NCI-H2081 treated with DMSO at 0.1 percent for 48 hours (cell line): ENCODE measurements at places on chromosomes 1 and 21.

DNA sequence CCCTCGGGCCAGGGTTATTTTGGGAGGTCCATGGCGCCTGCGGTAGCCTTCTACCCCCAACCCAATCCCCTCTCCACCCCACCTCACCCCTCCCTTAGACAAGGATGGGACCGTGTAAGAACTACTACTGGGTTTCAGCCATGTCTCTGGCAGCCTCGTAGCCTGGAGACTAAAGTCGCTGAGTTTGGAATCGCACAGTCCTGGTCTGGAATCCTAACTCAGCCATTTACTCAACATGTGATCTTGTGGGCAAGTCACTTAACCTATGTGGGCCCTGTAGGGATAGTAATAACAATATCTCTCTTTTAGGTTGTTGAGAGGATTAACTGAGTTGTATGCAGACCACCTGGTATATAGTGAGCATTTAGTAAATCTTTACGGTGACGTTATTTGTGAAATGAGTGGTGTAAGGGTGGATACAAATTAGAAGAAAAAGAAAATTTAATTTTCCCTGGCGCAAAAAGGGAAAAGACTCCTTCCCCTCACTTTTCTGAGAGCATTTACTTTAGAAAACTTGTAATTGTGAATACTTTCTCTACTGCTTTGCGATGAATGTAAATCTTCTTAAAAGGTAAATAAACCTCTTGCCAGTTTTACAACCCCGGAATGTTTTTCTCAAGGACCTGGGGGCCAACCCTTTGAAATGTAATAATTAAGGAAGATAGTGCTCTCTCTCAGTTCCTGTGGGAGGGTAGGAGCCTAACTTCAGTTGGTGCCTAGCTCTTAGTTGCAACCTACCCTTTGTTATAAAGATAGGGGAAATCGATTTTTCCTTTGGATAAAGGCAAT lies 615 bp upstream of the MRPS15 start:
- DNase-seq = no peak

- no peak for DNase-seq
Measured at GRCh38 chr1:14262637-14263036, 335.8 kb upstream of the KAZN start.

DNA sequence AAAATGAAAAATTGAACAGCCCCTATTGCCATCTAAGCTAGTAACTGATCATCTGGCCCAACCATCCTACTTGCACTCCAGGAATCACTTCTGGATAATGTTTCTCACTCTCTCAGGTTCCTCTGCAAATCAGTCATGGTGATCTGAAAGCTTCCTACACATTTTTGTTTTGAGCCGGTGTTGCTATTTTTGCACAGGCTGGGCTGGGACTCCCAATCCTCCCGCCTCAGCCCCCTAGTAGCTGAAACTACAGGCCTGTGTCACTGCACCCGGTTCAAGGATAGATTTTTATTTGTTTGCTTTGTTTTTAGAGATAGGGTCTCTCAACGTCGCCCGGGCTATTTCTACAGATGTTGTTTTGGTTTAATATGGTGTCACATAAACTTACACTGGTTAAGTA lies 40.5 kb upstream of the HMCN1 start:
- no peak for DNase-seq

DNA sequence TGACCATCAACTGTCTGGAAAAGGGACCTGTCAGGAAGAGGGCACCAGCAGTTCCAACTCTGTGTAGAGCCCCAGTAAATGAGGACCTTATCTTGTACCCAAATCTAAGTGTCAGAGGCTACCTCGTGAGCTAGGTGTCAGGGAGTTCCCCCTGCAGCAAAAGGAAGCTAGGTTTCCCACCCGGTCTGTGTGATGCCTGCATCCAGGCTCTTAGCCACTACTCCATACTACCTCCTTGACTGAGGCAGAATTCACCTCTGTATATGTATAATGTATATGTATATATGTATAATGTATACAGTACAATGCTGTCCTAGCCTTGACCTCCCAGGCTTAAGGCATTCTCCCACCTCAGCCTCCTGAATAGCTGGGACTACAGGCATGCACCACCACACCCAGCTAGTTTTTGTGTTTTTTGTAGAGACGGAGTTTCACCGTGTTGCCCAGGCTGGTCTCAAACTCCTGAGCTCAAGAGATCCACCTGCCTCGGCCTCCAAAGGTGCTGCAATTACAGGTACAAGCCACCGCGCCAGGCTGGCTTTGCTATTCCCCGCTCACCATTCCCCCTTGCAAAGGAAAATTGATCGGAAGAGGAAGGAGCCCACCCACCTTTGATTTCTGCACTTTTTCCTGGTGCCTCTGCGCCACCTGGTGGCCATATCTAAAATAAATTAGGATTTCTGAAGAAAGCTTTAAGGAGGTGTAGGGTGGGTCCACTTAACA lies 15.7 kb upstream of the LUZP1 start:
- no peak for DNase-seq

- DNase-seq = no peak
Measured at GRCh38 chr1:24934310-24935195, 4.5 kb upstream of the RUNX3 start.

DNA sequence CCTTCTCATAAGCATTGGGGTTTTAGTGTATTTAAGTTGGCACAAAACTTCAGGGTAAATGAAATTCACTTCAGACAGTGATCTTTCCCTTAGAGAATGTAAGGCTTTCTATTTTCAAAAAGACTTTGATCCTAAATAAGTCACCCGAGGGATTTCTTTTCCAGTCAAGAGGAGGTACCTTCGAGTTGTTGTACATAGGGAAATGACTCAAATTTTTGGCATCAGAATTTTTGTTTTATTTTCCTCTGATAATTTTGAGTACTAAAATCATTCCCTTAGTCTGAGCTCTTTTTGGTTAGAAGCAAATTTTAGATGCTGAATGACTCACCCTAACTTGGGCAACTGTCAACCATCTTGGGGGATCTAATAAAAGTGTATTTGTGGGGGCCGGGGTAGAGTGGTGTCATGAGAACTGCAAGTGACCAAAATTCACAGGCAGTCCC lies 193.9 kb downstream of the DHRS3 start:
- DNase-seq = no peak

- no peak for DNase-seq
Measured at GRCh38 chr1:43293896-43294760, 6.7 kb upstream of the TIE1 start.

DNA sequence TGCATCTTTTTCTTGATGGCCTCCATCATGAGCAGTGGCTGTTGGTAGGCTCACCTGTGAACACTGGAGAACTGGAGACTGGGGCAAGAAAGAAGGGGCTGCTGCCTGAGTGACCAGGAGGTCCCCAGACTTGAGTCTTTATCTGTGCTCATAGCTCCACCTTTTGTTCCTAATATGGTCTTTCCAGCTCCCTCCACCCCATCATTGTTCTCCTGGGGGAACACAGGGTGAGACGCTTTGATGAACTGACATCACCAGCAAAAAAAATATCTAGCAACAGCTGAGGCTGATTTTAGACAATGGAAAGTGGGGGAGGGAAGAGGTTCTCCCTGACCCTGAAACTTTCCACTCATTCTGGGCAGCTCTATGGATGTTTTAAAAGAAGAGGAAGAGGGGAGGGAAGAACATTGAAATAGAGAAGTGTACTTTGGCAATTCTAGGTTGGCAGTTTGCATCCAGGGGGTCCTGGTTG lies at the start of gene TPM3:
TPM3 (minus strand) TSS at position 111 of the 472 bp plus-strand sequence; CDS start at position 29, 82 bp downstream.
- no peak for DNase-seq

DNA sequence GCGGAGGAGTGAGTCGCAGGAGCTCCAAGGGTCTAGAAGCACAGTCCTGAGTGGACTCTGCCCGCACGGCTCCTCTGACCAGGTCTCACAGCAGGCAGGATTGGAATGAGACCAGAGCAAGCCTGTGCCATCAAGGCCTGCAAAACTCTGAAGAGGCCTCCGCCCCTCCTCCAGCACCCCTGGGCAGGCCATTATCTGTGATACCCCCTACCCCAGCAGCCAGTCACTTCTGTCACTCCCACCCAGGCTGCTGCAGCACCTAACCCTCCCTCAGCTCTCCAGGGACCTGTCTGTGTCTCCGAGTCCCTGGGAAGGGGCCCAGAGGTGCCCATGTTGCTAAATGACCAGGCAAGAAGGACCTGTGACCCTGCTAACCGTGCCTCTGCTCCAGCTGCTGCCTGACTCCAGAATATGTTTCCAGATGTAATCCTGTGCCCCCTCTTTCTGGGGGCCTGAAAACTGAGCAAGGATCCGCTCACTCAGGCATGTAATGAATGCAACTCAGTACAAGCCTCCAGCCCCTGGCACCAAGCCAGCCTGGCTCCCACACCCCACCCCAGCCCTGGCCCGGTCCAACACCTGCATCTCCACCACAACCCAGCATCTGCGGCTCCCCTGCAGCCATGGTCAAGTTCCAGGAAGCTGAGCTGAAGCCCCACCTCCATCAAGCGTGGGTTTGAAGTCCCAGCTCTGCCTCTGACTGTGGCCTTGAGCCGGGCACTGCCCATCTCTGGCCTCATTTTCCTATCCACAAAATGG lies 22.1 kb upstream of the COL16A1 start:
- no peak for DNase-seq

DNA sequence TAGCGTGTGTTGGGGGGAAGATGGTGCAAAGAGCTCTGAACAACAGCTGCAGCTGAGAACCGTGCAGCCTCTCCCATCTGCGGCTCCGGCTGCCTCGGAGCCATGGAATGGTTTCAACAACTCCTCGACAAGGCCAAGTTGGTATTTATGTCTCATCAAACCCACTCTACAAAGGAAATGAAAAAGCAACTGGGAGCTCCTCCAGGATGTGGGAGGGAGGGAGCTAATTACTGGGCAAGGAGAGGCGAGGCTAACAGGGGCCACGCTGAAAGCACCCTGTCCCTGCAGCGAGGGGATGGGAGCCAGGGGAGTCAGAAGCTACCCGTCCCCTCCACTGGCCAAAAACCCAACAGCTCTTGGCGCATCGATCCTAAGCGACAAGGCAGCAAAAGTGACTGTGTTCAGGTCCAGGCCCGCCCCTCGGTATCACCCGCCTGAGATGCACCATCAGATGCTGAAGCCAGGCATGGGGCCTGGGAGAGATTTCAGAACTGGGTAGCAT lies 63.1 kb downstream of the ACOT7 start:
- DNase-seq = no peak

DNA sequence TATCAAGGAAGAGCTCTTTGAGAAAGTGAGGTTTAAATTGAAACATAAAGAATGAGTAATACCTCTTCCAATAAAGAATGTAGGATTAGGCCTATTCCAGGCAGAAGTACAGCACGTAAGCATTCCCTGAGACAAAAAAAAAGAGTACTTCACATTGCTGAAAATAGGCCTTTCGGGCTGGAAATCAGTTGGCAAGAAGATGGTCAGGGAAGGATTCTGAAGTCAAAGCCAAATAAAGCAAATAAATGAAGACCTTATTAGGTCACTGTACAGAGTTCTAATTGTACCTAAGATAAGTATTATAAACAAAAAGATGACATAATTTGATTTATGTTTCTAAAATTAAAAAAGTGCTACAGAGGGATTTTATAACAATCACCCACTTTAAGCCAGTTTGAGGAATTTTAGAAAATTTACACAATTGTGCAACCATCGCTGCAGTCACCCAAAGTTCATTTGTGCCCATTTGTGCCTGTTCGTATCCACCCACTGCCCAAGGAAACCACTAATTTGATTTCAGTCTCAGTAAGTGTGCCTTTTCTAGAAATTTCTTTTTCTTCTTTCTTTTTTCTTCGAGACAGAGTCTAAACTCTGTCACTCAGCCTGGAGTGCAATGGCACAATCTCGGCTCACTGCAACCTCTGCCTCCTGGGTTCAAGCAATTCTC lies 58.6 kb downstream of the FMO4 start:
- DNase-seq = no peak

- DNase-seq = no peak
Measured at GRCh38 chr1:246587606-246588005, 21.4 kb downstream of the CNST start.

- no peak for DNase-seq
Measured at GRCh38 chr1:206039046-206039973, 13.7 kb upstream of the RHEX start.

DNA sequence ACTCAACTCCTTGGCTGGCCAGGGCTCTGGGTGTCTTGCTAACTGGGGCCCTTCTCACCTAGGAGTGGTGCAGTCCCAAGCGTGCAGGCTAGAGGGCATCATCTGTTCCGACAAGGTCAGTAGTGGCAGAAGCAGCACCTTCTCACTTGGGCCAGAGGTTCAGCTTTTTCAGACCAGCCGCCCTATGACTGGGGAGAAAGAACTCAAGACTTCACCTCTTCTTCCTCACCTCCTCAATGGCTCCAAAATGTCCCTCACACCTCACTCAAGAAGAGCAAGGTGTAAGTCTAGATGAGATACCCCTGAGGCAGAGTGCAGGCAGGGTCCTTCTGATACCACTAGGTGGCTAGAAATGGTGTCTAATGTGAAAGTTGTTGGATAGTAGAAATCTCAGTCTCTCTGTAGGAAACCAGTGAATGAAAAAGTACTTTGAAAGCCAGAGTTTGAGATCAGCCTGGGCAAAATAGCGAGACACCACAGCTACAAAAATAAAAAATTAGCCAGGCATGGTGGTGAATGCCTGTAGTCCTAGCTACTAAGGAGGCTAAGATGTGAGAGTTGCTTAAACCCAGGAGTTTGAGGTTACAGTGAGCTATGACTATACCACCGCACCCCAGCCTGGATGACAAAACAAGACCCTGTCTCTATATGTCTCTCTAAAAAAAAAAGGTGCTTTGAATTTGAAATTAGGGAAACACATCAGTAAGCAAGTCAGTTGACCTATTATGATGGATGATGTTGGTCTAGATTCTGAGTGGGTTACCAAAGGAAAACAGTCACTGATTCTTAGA lies 8.6 kb upstream of the IL20 start:
- no peak for DNase-seq

DNA sequence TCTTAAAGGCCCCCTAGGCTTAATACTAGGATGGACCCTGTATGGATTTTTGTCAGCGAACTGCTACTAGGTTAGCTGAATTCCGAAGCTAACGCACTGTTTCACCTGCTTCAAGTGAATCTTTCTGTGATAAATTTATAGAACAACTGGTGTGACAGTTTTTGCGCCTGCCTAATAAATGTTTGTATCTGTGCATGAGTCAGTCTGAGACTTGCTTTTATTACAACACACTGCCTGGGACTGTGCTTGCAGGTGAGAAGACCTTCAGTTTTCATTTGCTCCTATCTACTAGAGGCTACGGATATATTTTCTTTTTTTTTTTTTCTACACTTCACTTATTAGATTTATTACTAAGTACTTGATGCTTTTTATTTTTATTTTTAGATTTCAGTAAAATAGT lies 420.9 kb downstream of the SMYD3 start:
- no peak for DNase-seq

GRCh38 chr1:1004780-1005697 lies 5.1 kb upstream of the HES4 start:
- DNase-seq = no peak

DNA sequence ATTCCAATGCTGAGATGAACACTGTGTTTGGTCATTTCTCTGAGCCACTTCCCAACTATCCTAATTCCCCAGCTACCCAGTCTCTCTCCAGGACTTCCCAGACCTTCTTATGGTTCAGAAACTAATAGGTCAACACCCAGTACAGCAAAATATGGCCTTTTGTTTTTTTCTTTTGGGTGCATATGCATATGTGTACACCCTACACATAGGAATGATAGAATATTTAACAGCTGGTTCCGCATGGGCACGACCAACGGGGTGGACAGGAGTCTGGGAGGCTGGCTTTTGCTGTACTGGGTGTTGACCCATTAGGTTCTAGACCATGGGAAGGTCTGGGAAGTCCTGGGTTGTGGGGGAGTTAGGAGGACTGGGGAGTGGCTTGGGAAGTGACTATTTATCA lies 143.9 kb downstream of the MRPS6 start:
- DNase-seq = no peak
